ENCODE measurements at places on chromosomes 7 and 10.
A peak's percentile ranks its signal among the peaks of the same experiment; 100 is the strongest.

GRCh38 chr7:142919656-142920055 lies 13.9 kb downstream of the TRPV5 start:
- DNase-seq: no peak

- no peak for DNase-seq
Measured at GRCh38 chr7:134785842-134786241, 6.4 kb downstream of the CALD1 start.

- DNase-seq: no peak
Measured at GRCh38 chr10:95211606-95212279, 17.7 kb downstream of the ACSM6 start.

DNA sequence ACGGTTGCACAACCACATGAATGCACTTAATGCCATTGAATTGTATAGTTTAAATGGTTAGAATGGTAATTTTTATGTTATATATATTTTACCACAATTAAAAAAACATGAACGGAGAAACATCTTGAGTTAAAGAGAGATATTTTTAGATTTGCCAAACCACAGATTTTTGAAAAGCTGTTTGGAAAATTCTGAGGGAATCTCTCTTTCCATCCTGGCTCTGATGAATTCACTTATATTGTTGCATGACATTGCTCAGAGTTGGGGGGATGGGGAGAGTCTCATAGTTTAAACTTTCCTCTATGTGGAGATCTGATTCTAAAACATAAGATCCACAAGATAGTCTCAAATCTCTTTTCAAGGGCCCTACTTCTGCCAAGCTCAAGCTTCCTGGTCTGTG lies 275.0 kb upstream of the NPVF start:
- no peak for DNase-seq

GRCh38 chr10:120514035-120514620 lies 57.1 kb downstream of the PLPP4 start:
- no peak for DNase-seq

DNA sequence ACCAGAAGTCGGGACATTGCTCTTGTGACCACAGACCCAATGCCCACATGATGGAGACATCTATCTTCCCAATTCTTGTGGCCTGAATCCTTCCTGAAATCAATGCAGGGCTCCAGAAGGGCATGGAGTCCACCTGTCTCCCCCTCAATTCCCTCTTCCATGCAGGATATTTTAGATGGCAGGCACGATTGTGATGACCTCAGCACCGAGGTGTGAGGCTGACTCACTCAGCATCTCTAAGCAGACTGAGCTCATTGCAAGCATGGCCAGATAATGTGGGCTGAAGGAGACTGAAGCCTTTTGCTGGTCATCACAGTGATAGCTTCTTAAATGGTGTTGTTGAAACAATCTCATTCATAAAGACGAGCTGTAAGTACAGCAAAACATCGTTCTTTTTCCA lies 374.9 kb upstream of the PODXL start:
- DNase-seq: no peak

- DNase-seq: no peak
Measured at GRCh38 chr10:131692176-131692575, 208.6 kb upstream of the PPP2R2D start.

DNA sequence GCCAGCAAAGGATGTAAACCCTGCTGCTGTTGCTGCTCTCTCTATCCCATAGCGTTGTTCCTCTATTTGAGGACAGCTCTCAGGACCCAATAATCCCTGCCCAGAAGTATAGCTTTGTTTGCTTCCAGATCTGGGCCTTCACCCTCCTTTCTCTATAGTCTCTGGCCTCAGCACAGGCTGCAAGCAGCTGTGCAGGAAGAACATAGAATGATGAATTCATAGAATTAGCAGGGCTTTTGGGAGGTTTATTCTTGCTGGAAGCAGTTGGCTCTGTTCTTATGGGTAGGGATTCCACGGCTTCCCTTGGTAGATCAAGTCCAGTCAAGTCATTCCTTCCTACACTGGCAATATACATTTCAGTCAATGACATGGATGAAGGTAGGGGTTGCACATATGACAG lies 354.7 kb downstream of the HPSE2 start:
- DNase-seq: no peak

GRCh38 chr10:28540145-28540544 lies 7.2 kb downstream of the WAC start:
- DNase-seq: no peak

DNA sequence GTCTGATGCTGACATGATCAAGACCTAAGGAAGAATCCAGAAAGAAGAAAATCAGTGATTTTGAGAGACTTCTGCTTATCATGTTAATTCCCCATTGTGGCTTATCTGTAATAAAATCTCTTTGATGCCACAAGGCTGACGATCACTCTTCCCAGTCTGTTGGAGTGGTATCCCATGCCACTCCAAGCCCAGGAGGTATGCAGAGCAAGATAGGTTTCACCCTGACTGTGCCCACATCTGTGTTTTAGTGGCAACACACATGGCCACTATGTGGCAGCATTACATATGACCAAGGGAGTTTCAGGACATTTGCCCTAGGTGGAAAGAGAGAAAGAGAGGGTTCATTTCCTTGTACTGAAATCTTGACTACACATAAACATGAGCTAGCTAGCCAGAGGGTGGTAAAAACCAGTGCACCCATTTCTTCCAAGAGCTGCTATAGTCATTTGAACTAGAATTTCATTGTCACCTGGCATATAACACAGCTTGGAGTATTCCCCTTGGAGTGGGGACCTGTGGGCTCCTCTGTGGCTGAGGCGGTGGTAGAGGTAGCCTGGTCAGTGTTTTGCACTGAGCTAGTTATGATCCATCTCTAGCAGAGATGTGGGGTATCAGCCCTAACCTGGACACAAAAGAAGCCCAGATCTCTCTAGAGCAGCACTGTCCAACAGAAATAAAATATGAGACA lies 20.8 kb downstream of the LAMB4 start:
- DNase-seq: peak; percentile 14

DNA sequence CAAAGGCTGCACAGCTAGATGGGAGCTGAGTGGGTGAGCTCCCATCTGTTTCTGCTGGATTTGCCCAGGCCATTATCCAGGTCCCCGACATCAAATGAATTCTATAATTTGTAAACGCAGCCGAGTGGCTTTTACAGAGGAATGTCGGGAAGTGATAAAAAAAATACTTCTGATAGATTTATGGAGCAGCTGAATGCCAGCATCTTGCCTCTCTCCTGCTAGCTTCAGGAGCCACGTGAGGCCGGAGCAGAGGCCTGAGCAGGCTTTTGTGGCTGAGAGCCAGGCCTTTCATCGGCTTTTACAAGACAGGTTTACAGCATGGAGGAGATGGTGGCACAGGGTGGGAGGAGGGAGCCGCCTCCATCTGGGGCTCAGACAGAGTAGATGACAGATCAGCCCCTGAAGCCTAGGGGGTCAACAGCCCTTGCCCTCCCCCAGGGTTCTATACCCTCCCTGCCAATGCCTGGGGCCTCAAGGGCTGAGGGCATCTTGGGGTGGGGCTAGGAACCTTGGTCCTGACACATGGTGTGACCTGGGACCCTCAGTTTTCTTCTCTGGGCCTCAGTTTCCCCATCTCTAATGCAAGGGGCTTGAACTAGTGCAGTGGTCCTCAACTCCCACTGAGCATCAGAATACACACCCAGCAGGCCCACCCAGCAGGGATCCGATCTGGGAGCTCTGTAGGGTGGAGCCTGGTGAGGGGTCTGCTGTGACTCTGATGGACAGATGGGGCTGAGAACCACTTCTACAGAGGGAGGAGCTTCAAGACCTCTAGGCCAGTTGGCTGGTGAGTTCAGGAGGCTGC lies 44.2 kb upstream of the PCBD1 start:
- no peak for DNase-seq

DNA sequence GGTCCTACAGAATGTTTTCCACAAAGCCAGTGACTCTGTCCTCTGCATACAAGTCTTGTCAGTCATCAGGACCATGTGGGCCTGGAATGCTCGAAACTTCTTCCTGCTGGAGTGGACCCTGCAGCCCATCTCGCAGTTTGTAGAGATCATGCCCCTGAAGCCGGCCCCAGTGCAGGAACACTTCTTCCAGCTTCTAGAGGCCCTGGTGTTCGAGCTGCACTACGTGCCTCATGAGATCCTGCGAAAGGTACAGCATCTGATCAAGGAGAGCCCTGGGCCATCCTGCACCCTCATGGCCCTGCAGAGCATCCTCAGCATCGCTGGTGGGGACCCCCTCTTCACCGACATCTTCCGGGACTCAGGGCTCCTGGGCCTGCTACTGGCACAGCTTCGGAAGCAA lies 46.5 kb downstream of the WDFY4 start:
- no peak for DNase-seq

GRCh38 chr10:47192273-47192672 lies 107.7 kb upstream of the GDF10 start:
- DNase-seq: no peak

GRCh38 chr10:111347386-111348013 lies 270.7 kb downstream of the ADRA2A start:
- no peak for DNase-seq

GRCh38 chr10:114609518-114610426 lies 48.3 kb downstream of the ABLIM1 start:
- no peak for DNase-seq

- no peak for DNase-seq
Measured at GRCh38 chr7:34687529-34687928, 29.5 kb downstream of the NPSR1 start.

- DNase-seq: no peak
Measured at GRCh38 chr7:155710530-155710929, 66.1 kb downstream of the RBM33 start.

- DNase-seq: no peak
Measured at GRCh38 chr7:4256286-4256685, 425.8 kb upstream of the FOXK1 start.

DNA sequence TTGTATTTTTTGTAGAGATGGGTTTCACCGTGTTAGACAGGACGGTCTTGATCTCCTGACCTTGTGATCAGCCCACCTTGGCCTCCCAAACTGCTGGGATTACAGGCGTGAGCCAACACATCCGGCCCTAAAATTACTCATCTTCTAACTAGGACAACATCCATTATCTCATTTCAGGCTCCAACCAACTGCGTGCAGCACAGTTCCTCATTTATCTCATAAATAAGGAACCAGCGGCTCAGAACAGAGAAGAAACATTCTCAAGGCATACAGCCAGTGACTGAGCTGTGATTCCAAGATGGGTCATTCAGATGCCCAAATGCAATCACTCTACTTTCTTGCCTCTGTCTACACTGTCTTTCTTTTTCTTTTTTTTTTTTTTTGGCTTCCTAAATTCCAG lies 356.1 kb downstream of the ELMO1 start:
- DNase-seq: no peak

DNA sequence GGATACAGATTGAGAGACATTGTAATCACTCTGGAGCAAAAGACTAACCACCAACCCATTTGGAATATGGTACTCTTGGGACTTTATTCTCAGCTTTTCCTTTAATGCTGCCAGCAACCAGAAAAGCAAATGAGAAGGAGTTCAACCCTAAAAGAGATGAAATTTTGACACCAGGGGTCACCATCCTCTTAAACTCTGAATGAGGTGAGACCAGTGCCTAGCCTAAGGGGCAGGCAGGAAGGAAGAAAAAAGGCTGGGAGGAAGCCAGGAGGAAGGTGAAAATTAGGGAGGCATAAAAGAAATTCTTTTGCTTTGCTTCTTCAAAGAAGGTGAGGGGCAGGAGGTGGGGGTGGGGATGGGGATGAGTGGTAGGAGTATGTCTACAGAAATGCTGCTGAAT lies 135.8 kb downstream of the JAZF1 start:
- DNase-seq: no peak

DNA sequence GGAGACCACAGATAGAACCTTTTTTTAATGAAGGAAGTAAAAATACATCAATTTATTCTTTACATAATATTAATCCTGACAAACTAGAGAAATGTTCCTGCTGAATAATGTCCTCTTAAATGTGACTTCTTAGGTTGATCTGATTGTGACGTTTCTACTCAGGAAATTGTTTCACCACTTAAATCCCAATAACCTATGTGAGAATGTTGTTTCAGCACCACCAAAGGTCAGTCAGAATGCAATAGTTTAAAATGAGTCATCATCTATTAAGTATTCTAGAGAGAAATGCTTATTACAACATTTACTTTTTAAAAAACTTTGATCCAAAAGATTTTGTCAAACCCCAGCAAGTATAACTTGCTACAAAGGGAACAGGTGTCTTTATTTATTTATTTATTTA lies 155.4 kb upstream of the CACNA2D1 start:
- no peak for DNase-seq

DNA sequence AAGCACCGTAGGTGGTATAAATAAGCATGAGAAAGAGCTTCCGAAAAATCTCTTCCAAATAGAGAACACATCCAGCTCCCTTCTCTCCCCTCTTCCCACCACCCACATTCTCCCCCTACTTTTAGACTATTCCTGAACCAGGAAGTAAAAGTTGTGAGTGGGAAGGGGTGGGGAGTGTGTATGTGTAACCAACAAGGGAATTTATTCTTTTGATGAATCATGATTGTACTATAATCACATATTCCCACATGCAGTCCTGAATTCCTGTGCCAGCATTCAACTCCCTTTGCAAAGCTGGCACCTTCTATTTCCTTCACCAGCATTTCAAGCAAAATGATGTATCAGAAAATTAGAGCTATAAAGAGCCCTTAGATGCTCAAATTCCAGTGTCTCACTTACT lies 230.6 kb upstream of the CHRM2 start:
- no peak for DNase-seq

DNA sequence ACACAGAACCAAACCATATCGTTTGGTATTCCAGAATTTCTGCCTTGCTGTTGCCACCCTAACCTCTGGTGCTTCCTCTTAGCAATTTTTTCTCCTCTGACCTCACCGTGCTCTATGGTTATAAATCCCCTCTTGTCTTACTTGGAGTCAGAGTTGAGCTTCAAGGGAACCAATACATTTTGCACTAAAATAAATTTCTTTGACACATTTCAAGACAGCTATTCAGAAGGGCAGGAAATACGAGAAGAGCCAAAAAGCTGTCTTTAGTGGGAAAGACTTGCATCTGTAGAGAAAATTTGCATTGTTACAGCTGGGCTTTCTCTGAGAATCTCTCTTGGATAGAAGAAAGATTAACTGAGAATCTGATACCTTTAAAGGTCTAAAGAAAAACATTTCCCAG lies 14.5 kb upstream of the AKR1C2 start:
- DNase-seq: no peak

- no peak for DNase-seq
Measured at GRCh38 chr10:35347121-35347562, 10.8 kb downstream of the CCNY start.

DNA sequence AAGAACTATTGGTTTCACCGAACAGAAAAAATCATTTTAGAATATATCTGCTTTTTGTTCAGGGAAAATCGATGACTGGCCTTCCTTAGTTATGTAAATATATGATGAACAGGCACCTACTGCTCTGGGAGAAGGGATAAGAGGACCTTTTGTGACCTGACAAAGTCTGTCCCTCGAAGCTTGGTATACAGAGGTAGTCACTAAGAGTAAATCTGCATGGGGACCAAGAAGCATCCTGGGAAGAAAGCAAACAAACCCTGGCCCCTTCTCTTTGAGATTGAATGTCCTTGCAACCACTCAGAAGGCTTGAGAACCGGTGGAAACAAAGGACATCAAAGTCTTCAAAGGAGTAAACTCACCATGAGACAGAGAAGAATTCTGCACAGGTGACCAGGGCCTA lies 52.3 kb downstream of the SKIDA1 start:
- DNase-seq: no peak

GRCh38 chr10:68208424-68209042 lies 23.4 kb downstream of the ATOH7 start:
- DNase-seq: no peak

- no peak for DNase-seq
Measured at GRCh38 chr7:92614660-92615174, 24.5 kb upstream of the FAM133B start.

GRCh38 chr10:13624630-13625029 lies 37.9 kb downstream of the PRPF18 start:
- no peak for DNase-seq

Data from CD4-positive, CD25-positive, alpha-beta regulatory T cell (primary cell).